ENCODE measurements at places on chromosomes 2 and 18. TPM values are rescaled to one million over a fixed set of nuclear protein-coding genes. Genes with fewer than 3 reads are reported as not detected.

DNA sequence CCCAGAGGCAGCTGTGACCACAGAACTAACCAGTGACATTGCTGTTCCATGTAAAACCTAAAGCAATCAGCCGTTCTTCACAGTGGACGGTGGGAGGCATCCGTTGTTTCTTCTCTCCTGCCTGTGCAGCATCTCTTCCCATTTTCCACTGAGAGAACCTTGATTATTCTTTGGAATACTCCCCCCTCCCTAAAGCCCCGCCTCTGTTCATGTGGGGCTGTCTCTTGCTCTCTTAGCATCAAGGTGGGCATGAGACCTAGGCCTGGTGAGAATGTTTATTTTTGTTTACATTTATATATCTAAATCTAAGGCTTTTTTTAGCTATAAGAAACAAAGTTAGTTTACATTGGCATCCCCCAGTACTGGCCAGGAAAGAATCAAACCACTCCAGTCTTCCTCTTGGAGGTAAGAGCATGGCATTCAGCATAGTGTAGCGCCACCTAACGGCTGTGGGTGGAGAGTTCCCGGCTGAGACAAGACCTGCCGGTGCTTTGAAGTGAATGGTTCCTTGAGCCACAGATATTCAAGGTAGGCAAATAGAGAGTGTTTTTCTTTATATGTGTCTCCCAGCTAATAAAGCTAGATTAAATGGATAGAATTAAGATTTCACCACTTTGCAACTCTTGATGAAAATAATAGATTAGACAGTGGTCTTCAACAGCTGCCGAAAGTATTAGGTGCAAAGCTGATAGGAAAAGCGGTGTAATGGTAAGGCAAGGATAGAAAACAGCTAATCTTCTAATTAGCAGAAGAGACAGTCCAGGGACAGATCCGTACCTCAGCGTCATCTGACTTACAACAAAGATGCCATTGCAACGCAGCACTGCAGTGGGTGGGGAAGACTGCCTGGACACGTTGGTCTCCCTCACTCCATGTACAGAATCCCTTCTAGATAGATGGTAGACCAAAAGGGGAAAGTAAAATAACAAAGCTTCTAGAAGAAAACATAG is 219.6 kb upstream of the RAB12 start:
- DNase-seq, result peak; percentile 45

DNA sequence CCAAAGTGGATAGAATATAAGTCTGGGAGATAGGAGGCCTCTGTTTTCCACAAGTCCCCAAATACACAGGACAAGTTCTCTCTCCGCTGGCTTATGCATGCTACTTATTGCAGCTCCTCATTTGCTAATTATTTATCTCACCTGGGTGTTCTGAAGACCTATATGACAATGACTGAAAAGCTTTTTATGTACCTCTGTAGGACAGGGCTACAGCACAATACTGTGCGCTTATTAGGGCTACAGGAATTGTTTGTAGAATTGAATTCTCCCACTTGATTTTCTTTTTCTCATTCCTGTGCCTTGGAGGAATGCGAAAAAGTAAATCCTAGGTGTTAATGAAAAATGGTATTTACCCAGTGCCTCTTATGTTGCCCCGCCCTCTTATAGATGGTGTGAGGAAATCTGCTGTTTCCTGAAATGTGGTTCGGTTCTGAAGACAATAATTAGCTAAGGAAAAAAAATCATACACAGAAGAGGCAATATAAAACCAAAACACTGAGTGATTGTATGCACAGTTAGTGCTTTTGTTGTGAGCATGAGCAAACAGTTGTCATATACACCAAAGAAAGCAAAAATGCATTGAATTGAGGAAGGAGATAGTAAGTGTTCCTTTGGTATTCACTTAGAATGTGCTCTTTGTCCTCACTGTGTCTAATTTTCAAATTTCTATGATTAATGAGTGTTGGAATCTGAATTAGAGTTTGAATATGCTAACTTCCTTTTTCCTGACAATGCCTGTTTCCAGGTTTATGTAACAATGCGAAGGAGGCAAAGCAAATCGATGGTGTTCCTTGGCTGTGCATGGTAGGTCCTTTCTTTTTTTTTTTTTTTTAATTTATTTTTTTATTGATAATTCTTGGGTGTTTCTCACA is 78.7 kb upstream of the PNPT1 start:
- no peak for DNase-seq

- DNase-seq, result peak; percentile 96
Measured at GRCh38 chr2:37711308-37711731, 39.9 kb upstream of the CDC42EP3 start.

TMEM17 gene
- total RNA-seq, result 4.0 TPM

DNA sequence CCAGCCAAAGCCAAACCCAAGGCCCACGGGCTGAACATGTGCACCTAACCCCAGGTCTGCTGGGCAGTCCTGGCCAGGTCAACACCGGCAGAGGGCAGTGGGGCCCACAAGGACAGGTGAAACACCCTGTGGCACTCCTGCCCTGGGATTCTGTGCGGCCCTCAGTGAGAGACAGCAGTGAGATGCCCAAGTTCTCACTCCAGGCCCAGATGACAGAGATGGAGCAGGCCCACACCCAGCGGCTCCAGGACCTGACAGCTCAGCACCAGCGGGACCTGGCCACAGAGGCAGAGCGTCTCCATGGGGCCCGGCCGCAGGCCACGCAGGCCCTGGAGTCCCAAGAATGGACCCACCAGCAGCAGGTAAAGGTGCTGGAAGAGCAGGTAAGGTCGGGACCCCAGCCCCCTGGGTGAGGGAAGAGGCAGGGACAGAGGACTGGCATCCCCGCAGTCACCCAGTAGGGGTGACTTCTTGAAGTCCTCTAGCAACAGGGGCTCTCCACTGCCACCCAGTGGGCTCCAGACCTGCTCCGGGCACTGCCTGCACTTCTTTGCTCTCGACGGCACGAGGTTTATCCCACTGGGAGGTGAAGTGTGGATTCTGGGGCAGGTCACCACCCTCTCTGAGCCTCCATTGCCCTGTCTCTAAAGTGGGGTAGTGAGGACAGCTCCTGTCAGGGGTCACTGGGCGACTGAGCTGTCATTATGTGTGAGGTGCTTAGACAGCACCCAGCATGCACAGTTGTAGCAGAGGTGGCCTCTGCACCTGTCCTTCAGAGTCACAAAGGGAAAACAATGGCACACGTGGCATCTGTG is 8.8 kb upstream of the SNED1 start:
- DNase-seq, result no peak

PJVK gene
- total RNA-seq, result 2.4 TPM

DNA sequence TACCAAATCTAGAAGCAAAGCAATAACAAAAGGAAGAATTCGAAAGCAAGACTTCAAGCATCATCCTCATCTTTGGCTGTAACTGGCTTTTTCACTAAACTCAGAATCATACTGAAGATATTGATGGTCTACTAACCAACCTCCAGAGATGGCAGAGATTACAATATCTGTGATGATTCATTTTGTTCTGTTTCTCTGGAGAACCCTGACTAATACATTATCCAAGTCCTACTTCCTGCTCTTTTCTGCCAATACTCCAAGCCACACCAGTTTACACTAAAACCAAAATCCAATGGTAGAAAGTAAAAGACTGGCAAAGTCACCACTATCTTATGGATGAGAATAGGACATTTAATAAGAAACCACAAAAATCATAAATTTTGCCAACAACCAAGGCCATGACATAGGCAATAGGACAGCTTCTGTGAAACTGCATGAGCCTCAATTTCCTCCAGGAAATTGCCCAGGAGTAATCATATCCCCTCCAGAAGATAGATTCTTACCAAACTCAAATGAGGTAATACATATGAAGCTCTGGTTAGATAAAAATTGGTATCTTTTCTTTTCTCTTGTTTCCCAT is 159.8 kb downstream of the METTL4 start:
- DNase-seq, result peak; percentile 86

DNA sequence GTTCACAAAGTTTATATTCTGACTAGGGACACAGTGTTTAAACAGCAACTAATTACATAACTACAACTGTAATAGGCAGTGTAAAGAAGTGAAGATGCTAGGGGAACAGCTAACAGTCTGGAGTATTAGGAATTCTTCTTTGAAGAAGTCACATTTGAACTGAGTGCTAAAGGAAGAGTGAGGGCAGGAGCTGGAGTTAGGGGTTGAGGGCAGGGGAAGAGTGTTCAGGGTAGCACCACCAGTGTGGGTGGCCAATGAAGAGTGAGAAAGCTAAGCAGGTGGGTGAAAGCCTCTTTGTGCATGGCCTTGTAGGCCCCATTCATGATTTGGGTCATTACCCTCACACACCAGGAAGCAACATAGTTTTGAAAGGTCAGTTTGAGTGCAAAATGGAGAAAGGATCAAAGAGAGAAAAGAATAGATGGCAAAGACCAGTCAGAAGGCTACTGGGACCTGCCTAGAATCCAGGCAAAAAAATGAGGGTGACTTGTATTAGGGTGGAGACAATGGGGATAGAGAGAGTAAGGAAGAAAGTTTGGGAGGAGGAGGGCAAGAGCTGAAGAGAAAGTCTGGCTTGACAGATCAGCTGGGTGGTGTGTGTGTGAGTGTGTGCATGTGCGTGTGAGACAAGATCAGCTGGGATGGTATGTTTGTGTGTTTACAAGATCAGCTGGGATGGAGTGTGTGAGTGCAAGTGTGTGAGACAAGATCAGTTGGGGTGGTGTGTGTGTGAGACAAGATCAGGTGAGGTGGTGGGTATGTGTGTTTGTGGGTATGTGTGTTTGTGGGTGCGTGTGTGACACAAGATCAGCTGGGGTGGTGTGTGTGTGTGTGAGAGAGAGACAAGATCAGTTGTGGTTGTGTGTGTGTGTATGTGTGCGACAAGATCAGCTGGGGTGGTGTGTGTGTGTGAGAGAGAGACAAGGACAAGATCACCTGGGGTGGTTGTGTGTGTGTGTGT is 43.6 kb upstream of the AGPS start:
- DNase-seq, result no peak

DNA sequence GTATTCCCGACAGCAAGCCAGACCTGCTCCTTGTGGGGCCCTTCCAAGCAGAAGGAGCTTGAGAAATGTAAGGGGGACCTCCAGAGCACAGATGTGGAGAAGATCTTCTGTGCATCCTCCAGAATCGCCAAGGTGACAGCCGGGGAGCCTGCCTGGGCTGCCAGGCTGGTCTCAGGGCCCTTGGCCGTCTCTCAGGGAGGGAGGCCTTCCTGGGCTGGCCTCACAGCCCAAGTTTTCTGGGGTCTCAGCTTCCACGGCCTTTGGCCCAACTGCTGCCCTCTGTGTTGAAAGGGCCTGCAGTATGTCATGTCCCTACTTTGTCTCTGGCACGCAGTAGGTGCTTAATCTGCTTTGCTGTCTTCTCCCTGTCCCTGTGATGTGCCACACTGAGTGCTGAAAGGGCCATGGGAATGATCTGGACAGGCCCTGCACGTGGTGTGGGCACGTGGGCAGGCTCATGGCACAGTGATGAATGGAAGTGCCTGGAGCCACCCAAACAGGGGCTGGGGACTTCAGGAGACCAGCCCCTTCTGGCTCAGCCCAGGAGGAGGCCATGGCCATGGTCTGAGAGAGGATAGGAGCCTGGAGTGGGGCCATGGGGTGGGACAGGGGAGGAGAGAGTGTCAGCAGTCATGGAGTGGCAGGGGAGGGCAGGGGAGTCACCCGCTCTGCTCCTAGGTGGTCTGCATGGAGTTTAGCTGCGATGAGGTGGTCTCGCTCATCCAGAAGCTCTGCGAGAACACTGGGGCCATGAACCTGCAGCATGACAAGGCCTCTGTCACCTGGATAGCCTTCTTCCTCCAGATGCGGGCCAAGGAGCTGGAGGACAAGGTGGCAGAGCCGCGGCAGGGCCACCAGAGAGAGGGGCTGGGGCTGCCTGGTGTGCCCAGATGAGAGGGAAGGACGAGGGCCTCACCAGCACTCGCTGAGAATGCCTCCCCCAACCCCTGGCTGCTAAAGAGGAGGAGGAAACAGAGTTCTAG is 35.4 kb downstream of the HJURP start:
- no peak for DNase-seq

TDRD15 gene
- total RNA-seq, result not detected

HSBP1L1 gene
- 3.8 TPM for total RNA-seq

All from astrocyte (in vitro differentiated cells and primary cell).